ENCODE measurements at places on chromosomes 4 and X. TPM values are rescaled to one million over a fixed set of nuclear protein-coding genes. Genes with fewer than 3 reads are reported as not detected.

Gene TMEM164
- total RNA-seq: 17.9 TPM

Gene HAND2
- not detected for total RNA-seq

Gene SORCS2
- not detected for total RNA-seq

Gene RAI2
- 0.17 TPM for total RNA-seq

Gene PPBP
- not detected for total RNA-seq

DNA sequence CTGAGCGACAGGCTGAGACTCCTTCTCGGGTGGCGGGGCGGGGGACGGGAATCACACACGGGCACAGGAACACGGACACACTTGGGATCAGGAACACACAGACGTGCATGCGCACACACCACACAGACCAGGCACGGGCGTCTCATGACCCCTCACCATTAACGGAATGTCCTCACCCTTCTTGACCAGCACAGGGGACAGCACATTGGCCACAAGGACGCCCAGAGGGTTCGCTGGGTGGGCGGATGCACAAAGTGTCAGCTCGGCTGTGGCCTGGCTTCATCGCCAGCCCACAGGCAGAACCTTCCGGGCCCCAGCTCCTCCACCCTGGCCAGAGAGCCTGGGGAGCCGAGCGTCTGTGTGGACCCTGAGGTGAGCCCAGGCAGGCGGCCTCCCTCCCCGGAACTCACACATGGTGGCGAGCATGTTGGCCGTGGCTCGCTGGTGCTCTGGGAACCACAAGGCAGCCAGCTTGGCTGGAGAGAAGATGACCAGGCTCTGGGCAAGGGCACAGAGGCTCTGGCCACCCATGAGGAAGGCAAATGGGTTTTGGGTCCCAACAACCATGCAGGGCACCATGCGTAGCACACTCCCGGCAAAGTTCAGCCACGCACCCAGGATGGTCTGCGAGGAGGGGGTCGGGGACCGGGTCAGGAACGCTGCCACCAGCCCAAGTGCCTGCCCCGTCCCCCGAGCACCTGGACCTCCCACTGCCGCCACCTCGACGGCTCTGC lies 3.1 kb downstream of the SLC49A3 start:
- H3K36me3 ChIP-seq: no peaks in the 10 kb centered on the region
- peaks cover 7% of the 10 kb centered on the region for H3K27me3 ChIP-seq
- H3K4me1 ChIP-seq: no peaks in the 10 kb centered on the region
- no peak for DNase-seq

DNA sequence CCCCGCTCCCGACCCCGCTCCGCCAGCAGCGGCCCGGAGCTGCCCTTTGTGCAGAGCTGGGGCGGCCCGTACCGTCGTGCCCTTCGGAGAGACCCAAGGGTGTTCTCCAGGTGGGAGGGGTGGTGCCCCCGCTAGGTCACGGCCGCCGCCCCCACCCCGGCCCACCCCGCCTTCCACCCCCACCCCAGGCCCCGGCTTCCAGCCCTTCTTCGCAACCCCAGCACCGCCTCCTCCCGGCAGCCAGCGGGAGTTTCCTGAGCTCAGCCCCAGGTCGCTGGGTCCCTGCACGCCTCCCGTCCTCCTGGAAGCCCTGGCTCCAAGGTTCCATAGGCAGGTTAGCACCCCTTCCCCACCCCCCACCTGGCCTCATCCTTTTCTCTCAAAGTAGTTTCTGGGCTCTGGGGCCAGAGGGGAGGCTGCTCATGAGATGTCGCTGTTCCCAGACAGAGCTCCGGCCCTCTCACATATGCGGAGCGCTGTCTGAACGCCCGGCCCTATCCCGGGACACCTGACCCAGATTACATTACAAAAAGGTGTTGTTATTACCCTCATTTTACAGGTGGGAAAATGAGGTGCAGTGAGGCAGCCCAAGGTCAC lies 25.2 kb upstream of the FGFR3 start:
- peak; percentile 14 for DNase-seq
- no peak overlapping the region for H3K27ac ChIP-seq
- H3K4me3 ChIP-seq: peak overlapping the region; percentile 79
- no peaks in the 10 kb centered on the region for H3K4me1 ChIP-seq

GRCh38 chrX:154310616-154311536 lies 15.3 kb downstream of the TKTL1 start:
- peaks cover 51% of the 10 kb centered on the region for H3K4me1 ChIP-seq
- H3K4me3 ChIP-seq: no peak overlapping the region
- H3K36me3 ChIP-seq: no peaks in the 10 kb centered on the region
- no peaks in the 10 kb centered on the region for H3K27me3 ChIP-seq
- peak overlapping the region; percentile 23 for H3K27ac ChIP-seq

GRCh38 chr4:128916832-128917231 lies 107.3 kb downstream of the JADE1 start:
- H3K36me3 ChIP-seq: peaks cover 6% of the 10 kb centered on the region
- DNase-seq: no peak

GRCh38 chrX:56797574-56798338 lies 68.7 kb downstream of the NBDY start:
- peaks cover 7% of the 10 kb centered on the region for H3K36me3 ChIP-seq
- H3K27ac ChIP-seq: peak overlapping the region; percentile 1

DNA sequence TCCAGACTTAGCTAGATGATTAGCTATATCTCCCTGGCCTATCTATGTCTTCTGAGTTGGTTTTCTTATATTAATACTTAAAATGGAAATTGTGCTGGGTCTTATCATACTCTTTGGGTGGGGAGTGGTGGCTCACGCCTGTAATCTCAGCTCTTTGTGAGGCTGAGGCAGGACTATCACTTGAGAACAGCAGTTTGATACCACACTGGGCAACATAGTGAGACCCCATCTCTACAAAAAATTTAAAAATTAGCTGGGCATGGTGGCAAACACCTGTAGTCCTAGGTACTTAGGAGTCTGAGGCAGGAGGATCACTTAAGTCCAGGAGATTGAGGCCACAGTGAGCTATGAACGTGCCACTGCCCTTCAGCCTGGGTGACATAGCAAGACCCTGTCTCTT lies 30.4 kb downstream of the WDFY3 start:
- no peak overlapping the region for H3K27ac ChIP-seq
- H3K27me3 ChIP-seq: no peaks in the 10 kb centered on the region
- H3K4me1 ChIP-seq: no peaks in the 10 kb centered on the region
- H3K36me3 ChIP-seq: no peaks in the 10 kb centered on the region
- DNase-seq: no peak

DNA sequence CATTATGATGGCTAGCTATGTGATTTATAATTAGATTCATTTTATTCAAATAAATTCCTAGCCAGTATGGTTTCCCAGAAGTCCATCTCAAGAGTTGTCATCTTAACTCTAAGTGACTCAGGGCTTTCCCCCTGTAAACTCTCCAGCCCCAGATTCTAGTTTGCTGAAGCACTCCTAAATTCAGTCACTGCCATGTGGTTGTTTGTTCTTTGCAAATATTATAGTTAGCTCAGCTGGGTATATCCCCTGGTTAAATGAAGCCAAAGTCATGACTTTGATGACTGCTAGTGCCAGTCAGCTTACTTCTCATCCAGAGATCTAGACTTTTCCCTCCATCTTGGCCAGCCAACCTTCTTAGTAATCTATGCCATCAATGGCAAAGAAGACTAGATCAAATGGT lies 126.0 kb downstream of the GRIA3 start:
- no peaks in the 10 kb centered on the region for H3K36me3 ChIP-seq
- no peak overlapping the region for H3K27ac ChIP-seq
- no peaks in the 10 kb centered on the region for H3K4me1 ChIP-seq
- no peak for DNase-seq
- H3K27me3 ChIP-seq: peaks cover 1% of the 10 kb centered on the region
- H3K4me3 ChIP-seq: no peak overlapping the region

- no peak for DNase-seq
- no peaks in the 10 kb centered on the region for H3K36me3 ChIP-seq
- H3K4me1 ChIP-seq: peaks cover 10% of the 10 kb centered on the region
These were observed 111.6 kb upstream of the PTPN13 start for GRCh38 chr4:86482306-86483172.

DNA sequence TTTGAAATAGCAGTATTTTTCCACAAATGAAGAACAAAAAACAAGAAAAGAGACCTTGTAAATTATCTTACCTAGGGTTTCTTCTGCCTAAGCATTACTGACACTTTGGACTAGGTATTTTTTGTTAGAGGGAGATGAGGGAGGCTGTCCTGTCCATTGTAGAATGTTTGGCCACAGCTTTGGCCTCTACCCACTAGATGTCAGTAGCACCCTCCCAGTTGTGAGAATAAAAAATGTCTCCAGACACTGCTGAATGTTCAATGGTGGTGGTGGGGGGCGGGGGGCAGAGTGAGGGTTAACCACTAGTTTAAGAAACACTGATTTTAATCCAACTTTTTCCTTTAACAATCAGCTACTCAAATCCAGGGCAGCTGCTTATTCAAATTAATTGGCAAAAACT lies 25.8 kb downstream of the OTUD4 start:
- peaks cover 18% of the 10 kb centered on the region for H3K4me1 ChIP-seq
- no peak overlapping the region for H3K4me3 ChIP-seq
- peaks cover 56% of the 10 kb centered on the region for H3K36me3 ChIP-seq
- no peak overlapping the region for H3K27ac ChIP-seq
- no peaks in the 10 kb centered on the region for H3K27me3 ChIP-seq

DNA sequence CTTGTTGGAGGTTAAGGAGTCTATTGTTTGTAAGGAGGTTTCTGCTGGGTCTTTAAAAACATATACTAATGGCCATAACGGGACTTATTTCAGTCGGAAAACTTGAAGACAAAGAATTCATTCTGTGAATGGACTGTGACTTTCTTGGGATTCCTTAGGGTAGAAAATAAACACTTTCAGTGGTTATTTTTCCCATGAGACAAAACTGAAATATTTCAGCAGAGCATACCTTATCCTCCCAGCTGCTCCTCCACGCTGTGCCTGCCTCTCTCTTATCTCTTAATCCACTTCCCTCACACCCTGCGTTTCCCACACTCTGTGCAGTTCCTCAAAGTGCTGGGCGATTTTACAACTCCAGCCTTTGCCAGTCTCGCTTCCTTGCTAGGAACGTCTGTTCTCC lies 47.1 kb upstream of the SORBS2 start:
- no peak overlapping the region for H3K4me3 ChIP-seq
- no peak overlapping the region for H3K27ac ChIP-seq
- H3K36me3 ChIP-seq: no peaks in the 10 kb centered on the region
- H3K27me3 ChIP-seq: no peaks in the 10 kb centered on the region
- H3K4me1 ChIP-seq: no peaks in the 10 kb centered on the region
- DNase-seq: no peak

- no peaks in the 10 kb centered on the region for H3K27me3 ChIP-seq
- H3K27ac ChIP-seq: no peak overlapping the region
- peaks cover 1% of the 10 kb centered on the region for H3K36me3 ChIP-seq
- H3K4me1 ChIP-seq: peaks cover 10% of the 10 kb centered on the region
- H3K4me3 ChIP-seq: no peak overlapping the region
- DNase-seq: no peak
These were observed 12.2 kb upstream of the MCF2 start for GRCh38 chrX:139720136-139720535.

DNA sequence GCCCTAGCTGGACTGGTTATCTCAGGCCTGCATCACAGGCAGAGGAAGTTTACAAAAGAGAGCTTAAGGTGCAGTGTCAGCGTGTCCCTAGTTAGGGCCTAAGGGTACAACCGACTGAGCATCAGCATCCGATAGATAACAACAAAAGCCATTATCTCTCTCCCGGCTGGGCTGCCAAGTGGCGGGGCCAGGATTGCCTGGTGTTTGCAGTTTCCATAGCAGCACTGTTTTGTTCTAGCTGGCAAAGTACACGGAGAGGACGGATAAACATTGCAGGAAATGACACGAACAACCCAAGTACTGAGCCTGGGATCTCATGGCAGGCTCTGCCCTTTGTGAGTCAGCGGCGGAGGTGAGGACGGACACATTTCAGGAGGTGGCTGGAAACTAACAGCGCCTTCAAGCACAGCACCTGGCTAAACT lies 104.7 kb upstream of the NOCT start:
- no peak overlapping the region for H3K4me3 ChIP-seq
- H3K27me3 ChIP-seq: peaks cover 10% of the 10 kb centered on the region
- H3K27ac ChIP-seq: no peak overlapping the region
- H3K4me1 ChIP-seq: no peaks in the 10 kb centered on the region
- no peaks in the 10 kb centered on the region for H3K36me3 ChIP-seq

- H3K27me3 ChIP-seq: no peaks in the 10 kb centered on the region
- H3K27ac ChIP-seq: no peak overlapping the region
- no peak for DNase-seq
- H3K4me1 ChIP-seq: no peaks in the 10 kb centered on the region
- H3K4me3 ChIP-seq: no peak overlapping the region
These were observed 176.7 kb downstream of the LDB2 start for GRCh38 chr4:16721613-16722291.

- H3K36me3 ChIP-seq: no peaks in the 10 kb centered on the region
- no peaks in the 10 kb centered on the region for H3K4me1 ChIP-seq
- peaks cover 13% of the 10 kb centered on the region for H3K27me3 ChIP-seq
- no peak overlapping the region for H3K4me3 ChIP-seq
- DNase-seq: no peak
These were observed 9.7 kb upstream of the PLA2G12A start for GRCh38 chr4:109739547-109739946.

Measured in activated T-helper 1 cell treated with anti-CD3 and anti-CD28 coated beads, Interleukin-12 subunit alpha, Interleukin-12 subunit beta, Interleukin-2, Interleukin-4 antibody, amounts not matched to agents 30 ng/mL and 10 ng/mL and 1 ng/mL, durations not matched to agents 14 hours and 24 hours and 36 hours (primary cell).